ENCODE measurements at places on chromosomes 4 and X.

DNA sequence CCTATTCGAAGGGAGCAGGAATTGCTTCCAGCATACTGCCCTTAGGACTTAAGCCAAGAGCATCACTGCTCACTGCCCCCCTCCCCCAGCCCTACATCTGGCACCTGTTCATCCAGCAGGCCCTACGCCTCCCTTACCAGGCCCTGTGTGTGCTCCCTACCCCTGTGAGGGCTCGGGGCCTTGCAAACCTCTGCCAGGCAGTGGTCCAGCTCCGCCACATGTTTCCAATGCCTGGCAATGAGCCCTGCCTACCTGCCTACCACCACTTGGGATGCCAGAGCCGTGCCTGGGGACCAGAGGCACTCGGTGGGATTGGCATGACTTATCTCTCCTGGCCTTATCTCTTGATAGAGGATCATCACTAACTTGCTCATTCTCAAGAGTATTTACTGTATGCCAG, 27.5 kb upstream of the MTM1 start:
- DNase-seq = no peak

GRCh38 chr4:20252656-20253282, 1.1 kb downstream of the SLIT2 start:
- DNase-seq = no peak

DNA sequence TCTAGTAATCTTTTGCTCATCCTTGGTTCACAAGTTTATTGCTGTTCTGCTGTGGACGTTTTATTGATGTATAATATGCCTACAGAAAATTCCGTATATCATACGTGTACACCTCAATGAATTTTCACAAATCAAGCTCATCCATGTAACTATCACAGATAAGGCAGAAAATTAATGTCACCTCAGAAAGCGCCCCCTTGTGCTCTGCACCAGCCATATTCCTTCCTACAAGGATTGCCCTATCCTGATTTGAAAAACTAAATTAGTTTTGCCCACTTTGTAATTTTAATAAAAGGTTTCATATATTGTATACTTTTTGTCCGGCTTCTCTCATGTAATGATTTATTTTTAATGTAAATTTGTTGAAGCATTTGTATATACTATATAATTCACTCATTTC, 390.8 kb downstream of the ADGRL3 start:
- no peak for DNase-seq

DNA sequence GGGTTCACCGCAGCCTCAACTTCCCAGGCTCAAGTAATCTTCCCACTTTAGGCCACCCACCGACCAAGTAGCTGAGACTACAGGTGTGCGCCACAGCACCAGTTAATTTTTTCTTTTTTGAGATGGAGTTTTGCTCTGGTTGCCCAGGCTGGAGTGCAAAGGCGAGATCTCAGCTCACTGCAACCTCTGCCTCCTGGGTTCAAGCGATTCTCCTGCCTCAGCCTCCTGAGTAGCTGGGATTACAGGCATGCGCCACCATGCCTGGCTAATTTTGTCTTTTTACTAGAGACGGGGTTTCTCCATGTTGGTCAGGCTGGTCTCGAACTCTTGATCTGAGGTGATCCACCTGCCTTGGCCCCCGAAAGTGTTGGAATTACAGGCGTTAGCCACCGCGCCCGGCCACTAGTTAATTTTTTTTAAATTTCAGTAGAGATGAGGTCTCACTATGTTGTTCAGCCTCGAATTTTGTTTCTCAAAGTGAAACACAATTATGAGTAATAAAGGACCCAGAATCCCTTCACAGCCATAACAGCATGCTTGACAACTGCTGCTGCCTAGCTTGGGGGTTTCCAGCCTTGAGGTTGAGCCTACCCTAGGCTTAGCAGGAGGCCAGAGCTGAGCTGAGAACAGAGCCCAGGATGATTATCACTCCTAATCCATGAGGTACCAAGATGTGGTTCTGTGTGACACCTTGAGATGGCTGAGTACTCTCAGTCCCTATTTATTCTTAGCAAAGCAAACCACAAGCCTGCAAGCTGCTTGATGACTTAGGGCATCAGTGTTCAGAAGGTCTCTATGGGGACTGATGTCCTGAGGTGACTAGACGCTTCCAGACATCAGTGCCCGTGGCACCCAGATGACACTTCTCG, 41.6 kb upstream of the NKRF start:
- no peak for DNase-seq

DNA sequence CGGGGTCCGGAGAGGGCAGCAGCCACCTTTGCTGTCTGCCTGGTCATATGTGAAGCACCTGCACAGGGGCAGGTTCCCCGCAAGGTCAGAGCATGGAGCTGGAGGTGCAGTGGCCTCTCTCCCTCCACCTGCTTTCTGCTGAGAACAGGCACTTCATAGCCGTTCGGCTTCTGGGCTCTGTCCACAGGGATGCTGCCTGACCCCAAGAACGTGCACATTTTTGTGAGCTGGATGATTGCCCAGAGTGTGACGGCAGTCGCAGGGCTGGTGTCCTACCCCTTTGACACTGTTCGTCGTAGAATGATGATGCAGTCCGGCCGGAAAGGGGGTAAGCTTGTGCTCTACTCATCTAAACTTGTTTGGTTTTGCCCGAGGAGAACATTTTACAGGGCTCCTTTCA, 2.5 kb downstream of the SLC25A4 start:
- no peak for DNase-seq
